Kidney epithelial cell (primary cell): ENCODE measurements at places on chromosomes 7 and 10.

DNA sequence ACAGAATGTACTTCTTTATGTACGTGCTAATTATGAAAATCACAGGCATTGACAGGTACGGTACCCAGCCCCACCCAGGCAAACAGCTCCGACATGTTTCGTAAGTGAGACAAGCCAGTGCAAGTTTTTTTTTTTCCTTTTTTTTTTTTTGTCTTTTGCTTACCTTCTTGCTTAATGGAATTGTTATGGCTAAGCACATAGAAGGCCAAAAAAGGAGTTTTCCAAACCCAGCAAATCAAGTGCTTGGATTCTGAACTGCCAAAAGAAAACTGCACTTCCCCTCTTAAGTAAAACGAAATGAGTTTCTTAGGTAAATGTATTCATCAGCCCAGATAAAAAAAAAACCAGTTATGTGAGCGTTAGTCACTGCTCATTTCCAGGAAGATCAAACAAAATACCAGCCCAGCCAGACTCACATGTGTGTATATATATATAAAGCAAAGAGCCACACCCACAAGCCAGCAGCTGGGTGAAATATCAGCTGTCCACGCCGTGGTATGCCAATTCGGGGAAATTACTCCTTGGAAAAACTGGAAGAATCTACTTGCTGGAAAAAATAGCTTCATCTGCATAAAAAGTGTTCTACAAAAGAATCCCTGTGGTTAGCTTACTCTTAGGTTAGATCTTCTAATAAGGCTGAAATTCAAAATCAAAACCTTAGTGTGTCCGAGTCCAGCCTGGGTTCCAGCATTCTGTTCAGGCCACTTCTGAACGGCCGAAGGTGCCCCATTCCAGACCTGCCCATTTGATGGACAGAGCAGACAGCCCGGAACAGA lies 8.0 kb downstream of the KLF6 start:
- no peak for DNase-seq

DNA sequence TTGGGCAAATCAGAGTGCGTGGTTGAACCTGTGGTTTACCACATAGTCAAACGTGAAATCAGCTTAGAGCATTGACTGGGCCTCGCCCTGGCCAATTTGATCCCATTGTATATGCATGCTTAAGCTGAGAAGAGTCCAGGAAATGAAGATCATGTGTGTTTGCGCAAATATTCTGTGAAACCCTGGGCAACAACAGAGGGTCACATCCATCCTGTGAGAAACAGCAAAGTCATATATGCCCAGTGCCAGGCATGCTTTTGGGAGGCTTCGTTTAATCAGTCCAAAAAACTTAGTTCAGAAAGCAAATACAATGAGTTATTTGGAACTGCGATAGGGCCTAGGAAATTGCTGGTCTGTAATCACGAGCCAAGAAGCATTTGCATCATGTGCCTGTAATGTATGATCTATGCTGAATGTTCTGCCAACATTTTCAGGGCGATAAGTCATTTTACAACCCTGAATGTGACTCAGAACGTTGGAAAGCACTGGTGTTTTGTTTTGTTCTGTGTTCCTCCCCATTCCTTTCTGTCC lies 412.1 kb upstream of the CELF2 start:
- DNase-seq: no peak

- no peak for DNase-seq
These were observed 19.9 kb downstream of the CCL24 start for GRCh38 chr7:75793676-75794075.

DNA sequence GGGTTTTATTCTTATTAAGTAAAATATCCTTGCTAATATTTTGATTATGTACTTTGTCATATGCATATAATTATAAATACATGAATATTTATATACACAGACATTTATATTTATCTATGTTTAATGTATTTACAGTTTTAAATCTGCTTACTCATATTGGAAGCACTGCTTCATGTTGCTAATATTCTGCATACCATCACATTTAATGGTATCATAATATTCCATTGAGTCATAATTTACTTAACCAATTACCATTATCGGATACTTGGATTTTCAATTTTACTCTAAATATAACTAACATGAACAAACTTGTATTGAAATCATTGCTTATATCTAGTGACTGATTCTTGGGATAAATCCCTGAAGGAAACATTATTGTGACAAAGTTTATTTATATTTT lies 155.2 kb downstream of the MBL2 start:
- no peak for DNase-seq

- DNase-seq: no peak
These were observed 225.8 kb upstream of the PHYHIPL start for GRCh38 chr10:58950618-58951017.

DNA sequence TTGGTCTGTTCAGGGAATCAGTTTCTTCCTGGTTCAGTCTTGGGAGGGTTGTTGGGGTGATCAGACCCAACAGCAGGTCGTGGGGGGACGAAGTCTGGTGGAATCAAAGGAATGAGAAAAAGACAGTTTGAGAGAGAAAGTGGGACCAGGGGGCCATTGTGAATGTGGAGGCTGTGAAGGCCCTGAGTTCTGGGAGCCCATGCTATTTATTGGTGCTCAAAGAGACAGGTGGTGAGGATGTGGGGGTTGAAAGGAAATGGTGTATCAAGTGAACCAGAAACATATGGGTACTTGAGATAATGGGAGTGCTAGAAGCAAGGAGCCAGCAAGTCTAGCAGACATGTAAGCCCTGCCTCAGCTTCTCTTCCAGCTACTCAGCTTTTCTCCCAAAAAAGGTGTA lies 84.1 kb downstream of the CCSER2 start:
- no peak for DNase-seq

DNA sequence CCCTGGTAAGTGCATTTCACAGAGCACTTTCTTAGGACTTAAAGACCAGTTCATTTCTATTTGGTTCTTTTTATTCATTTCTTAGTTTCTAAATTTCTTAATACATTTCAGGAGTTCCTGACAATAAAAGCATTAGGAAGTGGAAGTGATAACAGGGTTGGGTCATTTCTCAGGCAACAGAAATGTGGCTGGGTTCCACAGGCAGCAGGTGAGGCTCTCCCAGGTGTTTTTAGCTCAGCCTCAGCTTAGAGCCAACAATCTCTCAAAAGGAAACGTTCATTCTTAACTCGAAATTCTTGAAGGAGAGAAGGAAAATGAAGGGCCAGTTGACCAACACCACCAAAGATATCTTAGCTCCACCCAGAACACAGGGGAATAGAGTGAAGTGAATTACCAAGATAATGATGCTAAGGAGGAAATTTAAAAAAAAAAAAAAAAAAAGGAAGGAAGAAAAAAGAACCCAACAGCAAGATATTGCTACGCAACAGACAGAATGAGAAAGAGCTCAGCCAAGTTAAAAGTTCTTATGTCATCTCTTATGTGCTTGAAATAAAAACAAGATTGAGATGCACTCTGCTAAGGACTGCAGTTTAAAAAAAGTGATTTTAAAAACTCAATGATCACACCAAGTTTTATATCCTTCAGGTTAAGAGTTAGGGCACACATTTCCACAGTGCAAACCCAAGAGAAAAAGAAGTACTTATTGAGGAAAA lies 230.1 kb downstream of the GLI3 start:
- no peak for DNase-seq

- DNase-seq: no peak
These were observed 3.3 kb downstream of the ETV1 start for GRCh38 chr7:13986208-13986607.

GRCh38 chr7:155257482-155258225 lies 40.0 kb upstream of the INSIG1 start:
- no peak for DNase-seq

- DNase-seq: no peak
These were observed 69.2 kb downstream of the CDHR3 start for GRCh38 chr7:106032295-106032694.

- no peak for DNase-seq
These were observed 64.7 kb downstream of the MKX start for GRCh38 chr10:27680691-27681605.

DNA sequence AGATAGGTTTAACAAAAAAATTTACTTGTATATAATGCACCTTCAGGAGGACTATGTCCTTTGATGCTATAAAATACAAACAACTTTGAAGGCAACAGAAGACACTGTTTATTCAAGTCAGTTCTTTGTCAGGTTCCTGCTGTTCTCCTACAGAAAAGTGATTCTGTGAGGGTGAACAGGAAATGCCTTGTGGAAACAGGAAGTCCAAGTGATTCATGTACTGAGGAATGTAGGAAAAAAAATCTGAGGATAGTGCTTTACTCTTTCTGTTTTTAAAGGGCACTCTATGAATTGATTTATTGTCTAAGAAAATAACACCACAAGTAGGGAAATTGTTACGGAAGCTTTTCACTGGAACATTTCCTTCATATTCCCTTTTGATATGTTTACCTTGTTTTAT lies 171.9 kb downstream of the HDAC9 start:
- DNase-seq: peak; percentile 47

DNA sequence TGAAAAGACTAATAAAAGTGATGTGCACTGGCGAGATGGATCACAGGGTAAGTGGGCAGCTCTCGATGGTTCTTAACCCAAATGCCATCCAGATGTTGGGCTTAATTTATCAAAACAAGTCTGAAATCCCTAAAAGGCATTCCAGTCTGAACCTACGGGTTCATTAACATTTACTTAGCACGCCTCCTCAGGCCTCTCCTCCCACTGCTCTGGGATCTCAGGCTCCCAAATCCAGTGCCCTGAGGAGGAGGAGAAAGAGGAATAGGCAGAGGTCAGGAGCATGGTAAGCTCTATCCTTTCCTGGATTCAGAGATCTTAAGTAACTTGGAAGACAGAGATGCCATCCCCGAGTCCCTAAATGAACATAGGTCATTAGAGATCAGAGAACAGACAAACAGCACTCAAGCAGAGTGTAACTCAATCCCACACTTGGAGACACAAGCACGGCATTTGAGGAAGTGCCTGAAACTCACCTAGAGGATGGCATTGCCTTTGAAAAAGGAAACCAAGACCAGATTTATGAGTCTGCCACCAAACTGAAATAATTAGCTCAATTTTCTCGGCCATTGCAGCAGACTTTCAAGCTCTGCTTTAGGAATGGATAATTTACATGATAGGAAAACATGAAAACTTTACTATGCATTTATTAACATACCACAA lies 140.9 kb downstream of the CXCL12 start:
- no peak for DNase-seq

DNA sequence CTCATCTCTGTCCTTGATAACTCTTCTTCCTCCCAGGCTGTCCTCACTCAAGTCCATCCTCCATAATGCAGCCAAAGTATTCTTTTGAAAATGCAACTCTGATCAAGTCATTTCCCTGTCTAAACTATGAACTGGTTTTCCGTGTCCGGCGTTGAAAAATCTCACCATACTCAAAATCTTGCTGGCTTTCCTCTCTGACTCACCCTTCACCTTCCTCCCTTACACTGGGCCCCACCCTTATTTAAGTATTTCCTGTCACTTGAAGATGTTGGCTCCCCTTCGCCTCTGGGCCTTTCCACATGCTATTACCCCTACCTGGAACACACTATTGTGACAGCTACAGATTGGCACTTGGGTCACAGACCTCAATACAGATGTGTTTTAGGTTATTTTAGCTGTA lies 515.6 kb downstream of the INHBA start:
- DNase-seq: no peak

DNA sequence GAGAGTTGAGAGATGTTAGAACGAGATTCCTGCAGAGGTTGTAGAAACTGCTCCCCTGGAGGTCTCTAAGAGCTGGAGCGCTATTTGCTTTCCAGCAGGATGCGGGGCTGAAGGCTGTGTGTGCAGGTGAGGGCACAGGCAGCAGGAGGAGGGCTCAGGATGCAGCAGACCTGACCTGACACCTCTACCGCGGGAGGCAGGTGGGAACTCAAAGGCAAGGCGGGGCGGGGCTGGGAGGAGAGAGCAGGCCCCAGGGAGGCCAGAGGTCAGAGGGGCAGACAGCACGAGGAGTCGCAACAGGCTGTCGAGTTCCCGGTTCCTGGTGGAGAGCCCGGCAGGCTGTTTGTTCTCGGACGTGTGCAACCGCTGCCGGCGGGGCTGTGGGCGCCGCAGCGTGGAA lies 7.9 kb upstream of the CRTAC1 start:
- no peak for DNase-seq

DNA sequence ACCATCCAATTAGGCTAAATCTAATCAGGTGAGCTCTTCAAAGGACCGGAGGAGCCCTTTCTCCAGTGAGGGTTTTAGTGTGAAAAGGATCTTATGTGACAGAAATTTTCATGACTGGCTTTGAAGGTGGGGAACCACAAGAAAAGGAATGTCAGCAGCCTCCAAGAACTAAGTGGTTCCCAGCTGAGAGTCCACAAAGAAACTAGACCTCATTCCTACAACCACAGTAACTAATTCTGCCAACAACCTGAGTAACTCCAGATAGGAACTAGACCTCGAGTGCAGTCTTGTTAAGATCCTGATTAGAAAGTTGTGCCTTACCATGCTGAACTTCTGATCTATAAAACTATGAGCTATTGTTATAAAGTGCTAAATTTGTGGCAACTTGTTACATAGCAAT lies 51.3 kb downstream of the PCLO start:
- DNase-seq: no peak

DNA sequence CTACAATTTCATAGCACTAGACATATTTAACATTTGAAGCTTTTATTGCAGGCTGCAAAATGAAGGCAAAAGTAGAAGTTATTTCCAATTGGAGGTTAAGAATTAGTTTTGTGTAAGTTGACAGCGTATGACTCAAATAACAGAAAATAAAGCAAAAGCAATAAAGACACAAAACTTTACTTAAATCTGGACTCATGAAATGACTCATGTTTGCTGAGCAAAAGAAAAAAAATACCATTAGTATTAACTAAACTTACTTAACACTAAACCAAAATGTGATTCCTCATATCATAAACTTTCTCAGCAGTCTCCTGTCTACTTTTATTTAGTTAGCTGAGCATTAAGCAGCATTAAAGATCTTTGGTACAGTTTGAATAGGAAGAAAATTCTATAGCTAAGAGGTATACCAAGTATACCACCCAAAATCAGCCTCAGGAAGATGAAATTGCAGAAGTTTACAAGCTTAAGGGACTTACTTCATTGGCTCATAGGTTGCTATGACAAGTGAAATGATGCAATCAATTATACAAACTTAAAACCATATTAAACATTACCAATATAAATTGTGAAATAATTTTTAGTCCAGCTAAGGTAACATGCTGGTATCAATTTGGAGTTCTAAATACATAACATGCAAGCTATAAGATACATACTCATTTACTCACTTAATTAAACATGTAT lies 1131.4 kb downstream of the XPNPEP1 start:
- no peak for DNase-seq
